SJCRH30 (cell line): ENCODE measurements at places on chromosomes 5 and 9. TPM values are rescaled to one million over a fixed set of nuclear protein-coding genes. Genes with fewer than 3 reads are reported as not detected.

- no peaks in the 10 kb centered on the region for H3K27me3 ChIP-seq
- no peak for DNase-seq
- peaks cover 10% of the 10 kb centered on the region for H3K4me1 ChIP-seq
- no peak overlapping the region for H3K4me3 ChIP-seq
- peak overlapping the region; percentile 19; the same call in 1 of the 2 replicates for H3K27ac ChIP-seq
These were observed 141.1 kb upstream of the SLC12A2 start for GRCh38 chr5:127942246-127943060.

- no peak overlapping the region for H3K4me3 ChIP-seq
- H3K27me3 ChIP-seq, result no peaks in the 10 kb centered on the region
- no peaks in the 10 kb centered on the region for H3K36me3 ChIP-seq
- no peak overlapping the region for H3K27ac ChIP-seq
- no peak for DNase-seq
These were observed 49.4 kb upstream of the SPATA31C2 start for GRCh38 chr9:88187631-88188030.

DNA sequence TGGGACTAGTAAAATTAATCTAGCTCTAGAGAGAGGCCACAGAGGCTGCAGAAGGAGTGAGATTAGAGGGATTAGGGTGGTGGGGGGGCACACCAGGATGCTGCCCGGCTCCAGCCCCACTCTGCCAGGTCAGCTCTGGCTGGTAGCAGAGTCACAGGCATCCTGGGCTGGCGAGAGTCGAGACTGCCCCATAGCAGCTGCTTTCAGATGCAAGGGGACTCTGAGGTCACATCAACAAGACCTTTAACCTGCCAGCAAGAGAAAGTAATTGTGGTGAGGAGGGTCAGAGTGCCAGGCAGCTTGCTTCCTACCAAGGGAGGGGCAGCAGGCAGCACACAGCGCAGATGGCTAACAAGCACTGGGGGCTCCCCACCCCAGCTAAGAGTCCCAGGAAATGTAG is 7.5 kb downstream of the EPB41L4B start:
- no peak for DNase-seq
- no peaks in the 10 kb centered on the region for H3K4me1 ChIP-seq
- no peak overlapping the region for H3K27ac ChIP-seq
- H3K27me3 ChIP-seq, result no peaks in the 10 kb centered on the region; the same call in 1 of the 2 replicates
- no peaks in the 10 kb centered on the region for H3K36me3 ChIP-seq
- no peak overlapping the region for H3K4me3 ChIP-seq

RASEF gene
- 10.5 and 12.6 TPM in 2 replicates for total RNA-seq

ZSWIM6 gene
- 10.6 and 12.0 TPM in 2 replicates for total RNA-seq

CATSPER3 gene
- total RNA-seq, result not detected in 2 replicates
